ENCODE measurements at places on chromosomes 3 and 15.
A peak's percentile ranks its signal among the peaks of the same experiment; 100 is the strongest.

- DNase-seq, result no peak
Observed at GRCh38 chr3:178849199-178849910, 222.3 kb downstream of the ZMAT3 start.

DNA sequence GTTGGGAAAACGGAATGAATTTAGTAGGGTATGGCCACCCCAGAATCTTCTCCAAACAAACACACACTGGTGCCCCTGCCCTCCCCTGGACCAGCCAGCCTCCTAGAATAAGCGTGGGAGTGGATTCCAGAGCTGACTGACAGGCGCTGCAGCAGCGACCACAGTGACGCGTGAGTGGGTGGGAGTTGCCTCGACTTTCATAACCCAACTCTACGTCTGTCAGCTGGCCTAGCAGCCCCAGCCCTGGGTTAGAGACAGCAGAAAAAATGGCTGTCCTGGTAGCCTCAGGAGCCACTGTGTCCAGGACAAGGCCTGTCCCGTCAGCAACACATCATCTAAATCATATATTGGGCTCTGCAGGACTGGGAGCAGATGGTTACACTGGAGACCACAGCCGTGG is 10.0 kb downstream of the PLA2G4B start:
- DNase-seq, result peak; percentile 61

- DNase-seq, result no peak
Observed at GRCh38 chr15:85312486-85312885, 67.9 kb upstream of the AKAP13 start.

GRCh38 chr3:134085034-134085775 is 55.5 kb upstream of the SLCO2A1 start:
- DNase-seq, result no peak

DNA sequence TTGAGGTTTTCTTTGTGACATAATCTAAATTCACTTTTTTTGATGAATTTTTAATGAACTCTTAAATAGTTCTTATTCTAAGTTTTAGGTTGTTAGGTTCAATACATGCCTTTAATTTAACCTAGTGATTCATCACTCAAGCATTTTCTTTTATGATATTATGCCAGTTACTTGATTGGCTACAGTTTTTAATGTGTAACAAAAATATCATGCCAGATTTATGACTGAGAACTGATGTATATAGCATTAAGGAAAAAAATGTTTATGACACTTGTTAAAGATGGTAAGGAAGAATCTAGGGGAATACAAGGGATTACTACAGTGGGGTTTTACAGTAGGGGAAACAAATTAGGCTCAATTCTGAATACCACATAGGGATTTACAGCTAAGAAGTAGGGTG is 103.1 kb downstream of the VGLL3 start:
- no peak for DNase-seq

GRCh38 chr3:104989878-104990277 is 376.8 kb upstream of the ALCAM start:
- no peak for DNase-seq

DNA sequence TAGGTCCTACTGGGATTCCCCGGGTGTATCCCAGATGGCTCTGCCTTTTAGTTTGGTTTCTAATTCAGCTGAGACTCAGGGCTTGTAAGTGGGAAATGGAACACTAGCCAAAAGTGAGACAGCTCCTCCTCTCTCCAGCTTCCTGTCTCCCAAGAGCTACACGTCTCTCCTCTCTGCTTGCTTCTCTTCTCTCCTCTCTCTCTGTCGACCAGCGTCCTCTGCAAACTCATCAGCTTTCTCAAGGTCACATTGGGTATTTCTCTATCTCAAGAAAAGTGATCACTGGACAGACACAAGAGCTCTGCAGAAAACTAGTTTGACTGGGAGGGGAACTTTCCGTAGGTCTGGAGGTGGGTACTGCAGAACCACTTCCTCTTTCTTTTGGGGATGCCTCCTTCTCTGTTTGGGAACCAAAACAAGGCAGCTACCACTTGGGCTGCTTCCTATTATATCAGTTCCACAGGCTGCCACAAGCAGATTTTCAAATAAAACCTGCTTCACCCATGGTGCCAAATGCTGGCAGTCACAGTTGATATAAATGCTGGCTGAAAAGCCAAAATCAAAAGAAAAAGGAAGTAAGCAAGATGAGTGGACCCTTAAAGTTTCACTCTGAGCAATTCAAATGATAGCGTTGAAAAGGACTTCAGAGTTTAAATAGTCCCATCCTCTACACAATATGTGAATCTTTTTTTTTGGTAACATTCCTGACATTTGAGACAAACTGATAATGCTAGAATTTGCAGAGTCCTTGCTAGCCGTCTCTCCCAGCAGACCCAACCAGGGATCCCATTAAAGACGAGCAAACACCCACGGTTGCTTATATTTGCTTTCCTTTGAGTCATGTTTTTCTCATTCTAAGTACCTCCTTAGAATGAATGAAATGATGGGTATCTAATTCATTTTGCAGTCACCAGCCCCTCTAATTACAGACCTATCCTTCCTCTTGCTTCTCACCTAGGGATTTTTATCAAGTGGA is 7.2 kb upstream of the DYNC1LI1 start:
- DNase-seq, result peak; percentile 19

GRCh38 chr15:75502360-75502759 is 50.9 kb upstream of the SIN3A start:
- no peak for DNase-seq

DNA sequence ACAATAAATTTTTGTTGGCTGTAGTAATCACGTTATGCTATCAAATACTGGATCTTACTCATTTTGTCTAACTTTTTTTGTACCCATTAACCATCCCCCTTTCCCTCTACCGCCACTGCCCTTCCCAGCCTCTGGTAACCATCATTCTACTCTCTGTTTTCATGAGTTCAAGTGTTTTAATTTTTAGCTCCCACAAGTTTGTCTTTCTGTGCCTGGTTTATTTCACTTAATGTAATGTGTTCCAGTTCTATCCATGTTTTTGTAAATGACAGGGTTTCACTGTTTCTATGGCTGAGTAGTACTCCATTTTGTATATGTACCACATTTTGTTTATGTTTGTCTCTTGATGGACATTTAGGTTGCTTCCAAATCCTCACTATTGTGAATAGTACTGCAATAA is 52.1 kb downstream of the STARD9 start:
- no peak for DNase-seq

DNA sequence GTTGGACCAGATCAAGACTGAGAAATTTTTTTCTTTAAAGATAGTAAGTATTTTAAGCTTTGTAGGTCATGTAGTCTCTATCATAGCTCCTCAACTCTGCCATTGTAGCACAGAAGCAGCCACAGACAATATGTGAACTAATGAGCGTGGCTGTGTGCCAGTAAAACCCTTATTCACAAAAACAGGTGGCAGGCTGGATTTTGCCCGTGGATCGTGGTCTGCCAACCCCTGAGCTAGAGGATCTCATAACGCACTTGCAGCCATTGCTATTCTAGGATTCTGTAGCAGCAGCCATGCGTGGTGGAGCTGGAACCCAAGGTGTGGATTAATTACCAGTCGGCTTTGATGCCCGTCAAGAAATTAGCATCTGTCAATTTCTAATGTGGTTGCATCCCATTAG is 68.7 kb upstream of the PLXNA1 start:
- no peak for DNase-seq

DNA sequence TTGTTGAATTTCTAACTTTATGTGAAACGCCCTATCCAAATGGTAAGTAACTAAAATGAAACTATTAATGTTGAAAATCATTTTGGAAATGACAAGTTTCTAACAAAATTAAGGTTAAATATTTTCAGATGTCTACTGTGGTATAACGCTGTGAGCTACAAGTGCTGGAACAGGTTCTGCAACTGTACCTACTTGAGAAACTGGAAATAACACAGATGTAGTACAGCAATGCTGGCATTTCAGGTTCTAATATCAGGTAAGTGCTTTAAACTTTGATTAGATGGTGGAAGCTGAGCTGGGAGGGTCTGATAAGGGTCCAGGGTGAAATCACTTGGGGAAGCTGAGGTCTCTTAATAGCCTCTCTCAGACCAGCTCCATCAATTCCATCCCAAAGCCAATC is 315.1 kb downstream of the STXBP5L start:
- DNase-seq, result peak; percentile 81

- DNase-seq, result peak; percentile 65
Observed at GRCh38 chr3:161560008-161560637, 63.5 kb downstream of the OTOL1 start.

GRCh38 chr3:126883241-126883640 is 99.7 kb upstream of the PLXNA1 start:
- no peak for DNase-seq
